ENCODE measurements at places on chromosomes 7 and 10. TPM values are rescaled to one million over a fixed set of nuclear protein-coding genes. Genes with fewer than 3 reads are reported as not detected.

DNA sequence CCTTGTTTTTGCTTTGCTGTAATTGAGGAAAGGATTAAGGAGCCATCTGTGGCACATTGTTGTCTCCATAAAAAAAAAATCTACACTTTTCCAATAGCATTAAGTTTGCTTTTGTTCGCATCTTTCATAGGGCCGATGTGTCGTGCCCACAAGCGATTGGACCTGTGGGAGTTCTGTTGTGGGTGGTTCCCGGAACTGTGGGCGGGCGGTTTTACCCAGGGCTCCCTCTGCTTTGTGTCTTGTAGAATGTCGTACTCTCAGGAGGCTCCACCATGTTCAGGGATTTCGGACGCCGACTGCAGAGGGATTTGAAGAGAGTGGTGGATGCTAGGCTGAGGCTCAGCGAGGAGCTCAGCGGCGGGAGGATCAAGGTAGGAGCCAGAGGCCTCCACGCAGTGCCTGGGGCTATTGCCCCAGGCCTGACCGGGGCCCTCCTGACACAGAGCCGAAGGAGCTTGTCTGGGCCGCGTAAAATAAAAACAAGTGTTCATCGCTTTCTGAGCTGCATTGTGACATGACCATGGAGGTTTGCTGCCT lies 92.4 kb downstream of the ACTR3B start:
- no peaks in the 10 kb centered on the region for H3K4me1 ChIP-seq
- H3K4me3 ChIP-seq, result no peak overlapping the region
- peaks cover 3% of the 10 kb centered on the region for H3K36me3 ChIP-seq
- peaks cover 7% of the 10 kb centered on the region for H3K27me3 ChIP-seq

DNA sequence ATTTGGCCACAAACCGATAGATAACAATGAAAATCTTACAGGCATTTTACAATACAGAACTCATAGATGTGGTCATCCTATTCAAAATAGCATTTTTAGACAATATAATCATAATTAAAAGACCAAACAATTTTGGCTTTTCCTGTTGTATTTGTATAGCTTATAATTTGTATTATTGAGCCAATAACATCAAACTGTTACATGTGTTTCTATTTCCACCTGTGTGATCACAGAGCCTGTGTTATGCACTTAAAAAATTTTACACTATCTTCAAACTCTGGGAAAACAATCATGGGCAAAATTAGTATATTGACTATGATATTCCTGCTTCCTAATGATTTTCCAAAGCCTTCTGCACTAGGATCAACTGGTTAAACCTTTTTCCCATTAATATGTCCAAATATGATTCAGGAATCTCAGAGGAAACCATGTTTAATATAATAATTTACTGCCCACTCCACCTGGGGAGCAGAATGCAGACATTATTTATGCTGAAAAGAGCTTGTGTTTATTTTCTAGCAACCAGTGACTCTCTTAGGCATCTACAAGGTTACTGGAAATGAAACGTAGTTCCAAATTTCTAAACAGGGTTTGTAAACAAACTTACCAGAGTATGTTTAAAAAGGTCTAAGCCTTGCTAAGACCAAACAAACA lies 1.7 kb downstream of the RHOBTB1 start:
- H3K27me3 ChIP-seq, result peaks cover 12% of the 10 kb centered on the region
- peaks cover 10% of the 10 kb centered on the region for H3K4me1 ChIP-seq
- no peaks in the 10 kb centered on the region for H3K36me3 ChIP-seq
- no peak overlapping the region for H3K27ac ChIP-seq

- H3K27ac ChIP-seq, result no peak overlapping the region
- peaks cover 4% of the 10 kb centered on the region for H3K36me3 ChIP-seq
- H3K4me3 ChIP-seq, result no peak overlapping the region
- H3K4me1 ChIP-seq, result peaks cover 11% of the 10 kb centered on the region
Observed at GRCh38 chr7:158543840-158544239, 43.8 kb downstream of the PTPRN2 start.

DNA sequence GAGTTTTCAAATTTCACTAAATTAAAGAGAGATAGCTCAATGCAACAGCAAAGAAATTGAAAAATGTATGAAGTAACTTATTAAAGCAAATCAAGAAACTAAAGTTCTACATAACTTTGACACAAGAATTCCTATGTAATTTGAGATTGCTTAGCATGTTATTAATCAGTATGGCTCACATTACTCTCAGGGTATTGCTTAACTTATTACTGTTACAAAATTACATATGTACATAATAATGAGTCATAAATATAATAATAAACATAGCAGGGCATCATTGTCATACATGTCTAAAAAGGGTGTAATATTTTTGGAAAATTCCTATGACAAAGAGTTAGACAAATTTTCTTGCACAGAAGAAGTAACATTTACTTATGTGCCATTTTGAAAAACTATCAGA lies 75.0 kb downstream of the ZWINT start:
- H3K4me3 ChIP-seq, result no peak overlapping the region
- no peak overlapping the region for H3K27ac ChIP-seq
- H3K27me3 ChIP-seq, result no peaks in the 10 kb centered on the region
- no peak for DNase-seq
- no peaks in the 10 kb centered on the region for H3K36me3 ChIP-seq
- no peaks in the 10 kb centered on the region for H3K4me1 ChIP-seq

- H3K27ac ChIP-seq, result no peak overlapping the region
- H3K4me3 ChIP-seq, result no peak overlapping the region
Observed at GRCh38 chr10:124041675-124042445, 51.5 kb downstream of the CHST15 start.

- H3K4me1 ChIP-seq, result peaks cover 14% of the 10 kb centered on the region
- peak overlapping the region; percentile 21 for H3K4me3 ChIP-seq
- H3K27me3 ChIP-seq, result peaks cover 4% of the 10 kb centered on the region
- H3K36me3 ChIP-seq, result no peaks in the 10 kb centered on the region
- H3K27ac ChIP-seq, result no peak overlapping the region
Observed at GRCh38 chr7:129222064-129222463, 2.8 kb upstream of the AHCYL2 start.

Gene SUN3
- total RNA-seq, result not detected

Data from glutamatergic neuron (in vitro differentiated cells).